ENCODE measurements at places on chromosomes 11 and 22.
A peak's percentile ranks its signal among the peaks of the same experiment; 100 is the strongest.

GRCh38 chr11:128206461-128206860 lies 380.9 kb downstream of the ETS1 start:
- H3K27ac ChIP-seq = no peak overlapping the region
- no peak for DNase-seq
- H3K36me3 ChIP-seq = no peaks in the 10 kb centered on the region
- H3K27me3 ChIP-seq = no peaks in the 10 kb centered on the region
- H3K4me3 ChIP-seq = no peak overlapping the region

DNA sequence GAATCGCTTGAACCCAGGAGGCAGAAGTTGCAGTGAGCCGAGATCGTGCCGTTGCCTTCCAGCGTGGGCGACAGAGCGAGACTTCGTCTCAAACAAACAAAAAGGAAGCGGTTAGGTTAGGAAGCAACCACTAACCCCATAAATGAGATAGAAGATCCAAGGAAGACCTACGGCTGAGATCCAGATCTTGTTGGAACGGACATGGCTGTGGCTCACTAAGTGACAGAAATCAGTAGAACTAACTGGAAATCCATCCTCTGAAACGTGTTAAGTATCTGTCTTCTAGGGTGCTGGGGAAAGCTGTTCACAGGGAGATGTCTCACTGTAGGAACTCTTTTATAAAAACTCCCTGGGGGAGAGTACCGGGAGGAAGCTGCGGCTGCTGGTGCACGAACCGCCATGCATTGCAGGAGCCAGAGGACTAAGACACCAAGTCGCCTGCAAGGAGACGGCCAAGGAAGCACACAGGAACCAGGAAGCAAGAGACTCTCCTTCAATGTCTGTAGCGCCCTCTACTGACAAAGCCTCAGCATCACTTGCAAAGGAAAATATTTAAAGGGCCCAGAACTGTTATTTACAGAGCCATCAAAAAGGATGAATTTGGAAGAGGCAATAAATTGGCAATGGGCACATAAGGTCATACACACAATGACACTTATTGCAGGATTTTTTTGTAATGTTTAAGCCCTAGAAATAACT lies 16.9 kb upstream of the SPTY2D1 start:
- no peaks in the 10 kb centered on the region for H3K27me3 ChIP-seq
- H3K36me3 ChIP-seq = no peaks in the 10 kb centered on the region
- H3K27ac ChIP-seq = no peak overlapping the region
- H3K4me1 ChIP-seq = no peaks in the 10 kb centered on the region
- DNase-seq = peak; percentile 28
- H3K4me3 ChIP-seq = no peak overlapping the region

DNA sequence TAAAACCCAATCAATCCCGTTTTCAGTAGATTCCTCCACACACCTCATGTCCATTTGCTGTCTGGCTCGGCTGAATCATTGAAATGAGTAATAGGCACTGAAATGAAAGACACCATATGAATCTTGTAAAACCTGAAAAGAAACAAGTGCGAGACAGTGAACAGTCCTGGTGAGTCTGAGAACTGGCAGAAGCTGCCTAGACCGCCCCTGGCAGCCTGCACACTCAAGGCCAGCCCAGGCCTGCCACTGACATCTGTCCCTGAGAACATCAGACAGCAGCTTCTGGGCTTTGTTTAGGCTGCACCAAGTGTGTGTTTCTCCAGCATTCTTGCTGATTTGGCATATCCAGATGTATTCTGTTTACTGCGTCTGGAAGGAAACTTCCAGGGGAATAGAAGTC lies 44.8 kb downstream of the ENDOD1 start:
- no peaks in the 10 kb centered on the region for H3K4me1 ChIP-seq
- no peaks in the 10 kb centered on the region for H3K36me3 ChIP-seq
- H3K4me3 ChIP-seq = no peak overlapping the region
- peak; percentile 58 for DNase-seq

- H3K36me3 ChIP-seq = peaks cover 7% of the 10 kb centered on the region
- peak; percentile 78 for DNase-seq
- peaks cover 15% of the 10 kb centered on the region for H3K4me1 ChIP-seq
- peak overlapping the region; percentile 32 for H3K27ac ChIP-seq
- H3K27me3 ChIP-seq = no peaks in the 10 kb centered on the region
Measured at GRCh38 chr11:128451652-128452470, 135.5 kb downstream of the ETS1 start.

DNA sequence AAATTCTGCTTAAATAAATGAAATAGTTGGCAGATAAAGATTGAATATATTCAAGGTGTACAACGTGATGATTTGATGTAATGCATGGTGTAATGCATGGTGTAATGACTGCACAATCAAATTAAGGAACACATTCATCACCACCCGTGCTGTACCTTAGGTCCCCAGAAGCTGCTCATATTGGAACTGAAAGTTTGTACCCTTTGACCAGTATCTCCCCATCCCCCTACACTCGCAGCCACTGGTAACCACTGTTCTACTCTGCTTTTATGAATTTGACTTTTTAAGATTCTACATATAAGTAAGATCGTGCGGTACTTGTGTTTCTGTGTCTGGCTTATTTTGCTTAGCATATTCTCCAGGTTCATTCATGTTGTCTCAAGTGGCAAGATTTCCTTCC lies 445.8 kb downstream of the OPCML start:
- no peak for DNase-seq
- H3K4me1 ChIP-seq = peaks cover 4% of the 10 kb centered on the region
- no peaks in the 10 kb centered on the region for H3K36me3 ChIP-seq
- no peak overlapping the region for H3K27ac ChIP-seq
- H3K4me3 ChIP-seq = no peak overlapping the region

GRCh38 chr11:129846508-129847335 lies 31.1 kb downstream of the TMEM45B start:
- H3K4me3 ChIP-seq = no peak overlapping the region
- DNase-seq = no peak
- H3K27me3 ChIP-seq = no peaks in the 10 kb centered on the region
- no peaks in the 10 kb centered on the region for H3K4me1 ChIP-seq
- H3K36me3 ChIP-seq = no peaks in the 10 kb centered on the region
- no peak overlapping the region for H3K27ac ChIP-seq

DNA sequence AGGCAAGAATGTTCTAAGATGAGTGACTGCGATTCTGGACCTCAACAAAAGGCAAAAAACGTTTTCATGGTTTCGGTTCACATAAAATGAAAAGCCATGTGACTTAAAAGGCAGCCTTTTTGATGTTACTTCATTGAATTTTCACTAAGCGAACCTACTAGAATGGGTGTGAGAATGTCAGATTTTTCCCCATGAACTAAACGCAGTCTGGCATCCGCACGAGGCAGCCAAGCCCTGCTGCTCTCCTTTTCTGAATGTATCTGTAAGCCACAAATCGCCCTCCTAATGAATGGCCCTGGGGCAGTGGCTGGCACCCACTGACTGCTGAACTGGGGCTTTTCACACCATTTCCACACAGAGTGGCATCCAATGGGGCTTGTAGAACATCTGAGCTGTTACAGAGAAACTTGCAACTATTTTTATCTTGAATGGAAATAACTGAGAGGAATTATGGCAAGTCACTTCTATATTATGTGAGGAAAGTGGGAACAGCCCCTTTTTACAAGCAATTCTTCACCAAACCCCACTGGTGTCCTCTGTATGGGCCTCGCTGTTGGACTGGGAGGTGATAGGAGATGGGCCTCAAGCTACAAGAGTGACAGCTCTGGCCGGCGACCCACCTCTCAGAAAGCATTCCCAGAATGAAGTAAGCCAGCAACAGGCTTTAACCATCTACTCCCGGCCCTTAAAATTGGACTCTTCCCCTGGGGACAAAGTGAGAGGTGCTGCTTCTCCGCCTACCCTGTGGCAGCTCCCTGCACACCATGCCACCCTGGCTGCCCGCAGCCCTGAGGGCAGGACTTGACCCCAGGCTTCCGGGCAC lies 29.4 kb downstream of the PPP2R1B start:
- no peak for DNase-seq
- H3K27me3 ChIP-seq = no peaks in the 10 kb centered on the region
- H3K4me3 ChIP-seq = no peak overlapping the region

All from heart left ventricle (tissue), 16 donors.